ENCODE measurements at places on chromosomes 16 and 17.

DNA sequence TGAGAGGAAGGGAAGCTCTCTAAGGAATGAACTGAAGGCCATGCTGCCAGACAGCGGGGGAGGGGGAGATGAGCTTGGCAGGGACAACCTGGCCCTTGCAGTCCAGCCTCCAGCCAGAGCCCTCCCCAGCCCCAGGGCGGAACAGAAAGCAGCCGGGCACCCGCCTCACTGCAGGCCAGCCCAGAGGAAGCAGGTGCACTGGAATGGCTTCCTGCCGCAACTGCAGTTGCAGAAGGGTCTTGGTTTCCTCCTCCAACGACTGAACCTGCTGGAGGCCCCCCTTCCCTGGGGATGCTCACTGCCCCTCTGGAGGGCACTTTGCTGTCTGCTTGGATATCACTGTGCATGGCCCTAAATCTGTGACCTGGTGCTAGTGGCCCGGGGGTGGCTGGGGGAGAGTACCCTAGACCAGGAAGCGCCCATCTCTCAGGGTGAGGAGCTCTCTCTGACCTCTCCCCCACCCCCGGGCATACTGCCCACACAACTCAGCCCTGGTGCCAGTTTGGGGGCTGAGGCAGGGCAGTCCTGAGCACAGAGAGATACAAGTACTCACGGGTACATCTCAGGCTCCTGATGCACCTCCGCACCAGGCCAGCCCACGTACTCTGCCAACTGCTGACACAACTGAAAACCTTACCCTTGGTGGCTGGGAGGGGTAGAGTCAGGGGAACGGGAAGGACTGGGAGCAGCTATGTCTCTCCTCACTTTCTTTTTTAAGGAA, 41.1 kb downstream of the MYO18A start:
- no peak for DNase-seq

DNA sequence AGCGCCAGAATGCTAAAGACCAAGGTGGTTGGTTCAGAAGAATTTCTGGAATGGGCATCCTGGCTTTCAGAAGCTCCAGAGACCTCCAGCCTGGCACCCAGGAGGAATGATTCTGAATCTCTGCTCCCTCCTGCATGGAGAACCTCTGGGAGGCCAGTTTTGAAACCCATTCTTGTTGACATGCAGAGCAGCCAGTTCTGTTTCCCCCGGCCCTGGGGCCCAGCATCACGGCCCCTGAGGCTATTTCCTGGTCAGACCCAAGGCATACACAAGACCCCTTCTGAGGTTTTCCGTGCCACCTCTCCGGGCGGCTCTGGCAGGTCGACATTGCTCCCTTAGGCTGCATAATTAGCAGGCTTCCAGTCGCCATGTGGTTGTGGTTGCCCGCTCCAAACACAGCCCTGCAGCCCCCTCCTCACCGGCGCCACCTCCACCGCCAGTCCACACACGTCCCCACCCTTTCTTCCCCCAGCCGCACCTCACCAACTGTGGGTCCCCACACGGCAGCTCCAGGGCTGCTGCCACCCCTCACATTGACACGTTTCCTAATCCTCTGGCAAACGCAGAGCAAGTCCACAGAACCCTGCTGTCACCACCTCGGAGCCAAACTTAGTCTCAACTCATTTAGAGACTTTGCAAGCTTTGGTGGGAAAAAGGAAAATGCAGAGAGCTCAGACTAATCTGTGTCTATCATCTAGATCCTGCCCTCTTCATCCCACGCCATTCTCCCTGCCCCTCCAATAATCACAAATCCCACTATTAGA, 367.1 kb downstream of the SOX9 start:
- DNase-seq = no peak

- no peak for DNase-seq
Observed at GRCh38 chr17:57948555-57949420, 6.4 kb downstream of the CUEDC1 start.

DNA sequence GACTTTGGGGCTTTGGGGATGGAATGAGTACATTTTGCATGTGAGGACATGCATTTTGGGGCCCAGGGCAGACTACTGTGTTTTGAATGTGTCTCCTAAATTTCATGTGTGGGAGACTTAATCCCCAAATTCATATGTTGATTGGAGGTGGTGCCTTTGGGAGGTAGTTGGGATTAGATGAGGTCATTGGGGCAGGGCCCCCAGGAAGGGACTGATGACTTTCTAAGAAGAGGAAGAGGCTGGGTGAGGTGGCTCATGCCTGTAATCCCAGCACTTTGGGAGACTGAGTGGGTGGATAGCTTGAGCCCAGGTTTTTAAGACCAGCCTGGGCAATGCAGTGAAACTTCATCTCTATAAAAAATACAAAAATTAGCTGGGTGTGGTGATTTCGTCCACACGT, 42.8 kb upstream of the RAI1 start:
- DNase-seq = no peak

- DNase-seq = peak; percentile 24
Observed at GRCh38 chr16:70250748-70251628, 752 bp downstream of the EXOSC6 start.

GRCh38 chr17:13650096-13650675, 48.5 kb upstream of the HS3ST3A1 start:
- no peak for DNase-seq

DNA sequence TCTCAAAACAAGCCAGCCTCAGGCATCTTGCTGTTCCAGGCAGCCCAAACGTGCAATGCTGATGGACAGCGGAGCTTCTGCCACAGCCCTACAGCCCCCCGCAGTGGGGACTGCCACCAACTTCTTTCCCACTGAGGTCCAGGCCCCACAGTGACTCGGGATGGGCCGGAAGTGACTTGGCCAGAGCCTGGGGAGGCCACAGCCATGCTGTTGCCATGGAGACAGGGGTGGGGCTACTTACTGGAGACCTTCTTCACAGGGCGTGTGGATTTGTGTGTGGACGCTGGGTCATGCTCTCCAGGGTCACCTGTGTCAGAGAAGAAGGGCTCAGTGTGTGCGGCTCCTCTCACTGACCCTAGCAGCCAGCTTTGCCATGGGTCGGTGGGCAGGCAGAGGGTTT, 15.0 kb downstream of the TRIM25 start:
- no peak for DNase-seq

GRCh38 chr16:20327444-20328041, at the start of gene GP2:
GP2 (minus strand) TSS chr16:20327513; CDS start chr16:20326431, 1,082 bp downstream.
- DNase-seq = no peak

GRCh38 chr17:10156599-10156947, 41.8 kb downstream of the GAS7 start:
- DNase-seq = no peak

DNA sequence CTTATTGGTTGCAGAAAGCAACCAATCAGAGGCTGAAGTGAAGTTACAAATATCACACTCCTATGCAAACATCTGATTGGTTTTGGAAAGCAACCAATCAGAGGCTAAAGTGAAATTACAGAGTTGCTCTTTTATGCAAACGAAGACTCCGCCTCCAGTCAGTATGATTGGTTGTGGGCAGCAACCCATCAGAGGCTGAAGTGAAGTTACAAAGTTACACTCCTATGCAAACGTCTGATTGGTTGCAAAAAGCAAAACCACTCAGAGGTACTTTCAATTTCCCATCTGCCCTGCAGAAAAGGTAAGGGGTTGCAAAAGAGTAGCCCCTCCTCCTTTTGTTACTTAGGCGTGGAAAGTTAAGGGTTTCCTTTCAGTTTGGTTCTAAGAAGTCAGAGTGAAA, 697.3 kb downstream of the MAF start:
- DNase-seq = no peak

- DNase-seq = no peak
Observed at GRCh38 chr17:81469266-81469665, 43.3 kb downstream of the ACTG1 start.

DNA sequence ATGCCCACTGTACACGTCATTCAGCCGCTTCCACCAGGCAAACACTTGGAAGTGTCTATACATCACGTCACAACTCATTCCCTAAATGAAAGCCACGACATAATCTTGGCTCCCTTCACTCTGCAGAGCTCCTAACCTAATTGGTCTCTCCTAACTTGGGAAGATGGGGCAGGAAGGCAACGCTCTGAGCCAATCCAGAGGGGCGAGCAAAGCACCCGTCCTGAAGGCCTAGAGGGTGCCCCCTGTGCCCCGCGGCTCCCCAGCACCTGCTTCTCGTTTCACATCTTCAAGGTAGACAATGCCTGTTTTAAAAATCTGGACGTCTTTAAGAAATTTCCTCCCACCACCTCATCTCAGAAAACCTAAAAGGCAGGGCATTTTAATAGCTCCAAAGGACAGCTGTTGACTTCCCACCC, 1.0 kb downstream of the CSNK2A2 start:
- DNase-seq = no peak

- no peak for DNase-seq
Observed at GRCh38 chr17:81419319-81419885, 24.1 kb downstream of the BAHCC1 start.

DNA sequence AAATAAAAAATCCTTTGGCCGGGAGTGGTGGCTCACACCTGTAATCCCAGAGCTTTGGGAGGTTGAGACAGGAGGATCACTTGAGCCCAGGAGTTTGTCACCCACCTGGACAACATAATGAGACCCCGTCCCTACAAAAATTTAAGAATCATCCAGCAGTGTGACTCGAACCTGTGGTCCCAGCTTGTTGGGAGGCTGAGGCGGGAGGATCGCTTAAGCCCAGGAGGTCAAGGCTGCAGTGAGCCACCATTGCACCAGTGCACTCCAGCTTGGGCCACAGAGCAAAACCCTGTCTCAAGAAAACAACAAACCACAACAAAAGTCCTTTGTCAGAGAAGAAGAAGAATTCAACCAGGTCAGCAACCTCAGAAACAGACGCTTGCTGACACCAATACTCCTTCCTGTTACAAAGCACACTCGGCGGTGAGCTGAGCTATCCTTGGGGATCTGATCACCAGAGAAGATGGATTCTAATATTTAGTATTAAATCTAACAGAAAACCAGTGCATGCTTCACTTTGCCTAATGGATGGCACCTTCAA, 12.9 kb upstream of the PVALEF start:
- no peak for DNase-seq

- DNase-seq = no peak
Observed at GRCh38 chr17:36036235-36036634, 18.5 kb upstream of the CCL23 start.

DNA sequence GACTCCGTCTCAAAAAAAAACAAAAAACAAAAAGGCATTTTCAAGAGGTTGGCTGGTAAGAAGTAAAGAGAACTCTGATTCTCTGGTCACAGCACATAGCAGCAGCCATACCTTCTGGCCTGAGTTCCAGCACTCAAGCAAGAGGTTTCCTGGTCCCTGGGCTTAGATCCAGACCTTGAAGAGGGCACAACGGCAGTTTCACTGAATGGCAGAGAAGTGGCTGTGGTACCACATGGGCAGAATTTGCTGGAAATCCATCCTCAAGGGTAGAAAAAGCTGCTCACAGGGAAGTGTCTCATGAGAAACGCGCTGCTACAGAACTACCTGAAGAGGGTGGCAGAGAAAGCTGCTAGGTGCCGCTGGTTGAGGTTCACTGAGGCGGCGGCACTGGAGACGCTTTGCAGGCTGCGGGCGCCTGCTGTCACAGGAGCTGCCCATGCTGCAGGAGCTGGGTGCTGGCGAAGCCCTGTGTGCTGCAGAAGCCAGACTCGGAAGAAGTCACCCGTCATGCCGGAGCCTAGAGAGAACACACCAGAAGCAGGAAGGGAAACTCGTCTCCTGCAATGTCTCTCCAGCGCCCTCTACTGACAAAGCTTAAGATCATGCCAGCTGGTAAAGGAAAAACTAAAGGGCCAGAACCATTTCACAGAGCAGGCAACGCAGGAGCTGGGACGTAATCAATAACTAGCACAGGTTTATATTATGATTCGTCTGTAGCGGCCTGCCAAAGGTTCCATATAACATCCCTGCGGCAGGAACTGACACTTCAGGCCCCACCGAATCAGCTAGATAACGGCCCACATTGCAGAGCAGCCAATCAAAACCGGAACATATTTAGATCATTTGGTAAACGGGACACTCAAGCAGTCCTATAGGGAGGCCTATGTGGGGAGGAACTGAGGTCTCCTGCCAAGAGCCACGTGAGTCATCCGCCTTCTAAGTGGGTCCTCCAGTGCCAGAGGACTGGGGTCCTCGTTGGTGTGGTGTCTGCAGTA, 5.4 kb upstream of the ZNF213 start:
- peak; percentile 72 for DNase-seq

- DNase-seq = no peak
Observed at GRCh38 chr17:3916825-3917224, 560 bp upstream of the P2RX1 start.

- DNase-seq = no peak
Observed at GRCh38 chr16:50190292-50190691, 37.2 kb downstream of the TENT4B start.

GRCh38 chr17:4822835-4823234, 10.3 kb upstream of the MINK1 start:
- no peak for DNase-seq

DNA sequence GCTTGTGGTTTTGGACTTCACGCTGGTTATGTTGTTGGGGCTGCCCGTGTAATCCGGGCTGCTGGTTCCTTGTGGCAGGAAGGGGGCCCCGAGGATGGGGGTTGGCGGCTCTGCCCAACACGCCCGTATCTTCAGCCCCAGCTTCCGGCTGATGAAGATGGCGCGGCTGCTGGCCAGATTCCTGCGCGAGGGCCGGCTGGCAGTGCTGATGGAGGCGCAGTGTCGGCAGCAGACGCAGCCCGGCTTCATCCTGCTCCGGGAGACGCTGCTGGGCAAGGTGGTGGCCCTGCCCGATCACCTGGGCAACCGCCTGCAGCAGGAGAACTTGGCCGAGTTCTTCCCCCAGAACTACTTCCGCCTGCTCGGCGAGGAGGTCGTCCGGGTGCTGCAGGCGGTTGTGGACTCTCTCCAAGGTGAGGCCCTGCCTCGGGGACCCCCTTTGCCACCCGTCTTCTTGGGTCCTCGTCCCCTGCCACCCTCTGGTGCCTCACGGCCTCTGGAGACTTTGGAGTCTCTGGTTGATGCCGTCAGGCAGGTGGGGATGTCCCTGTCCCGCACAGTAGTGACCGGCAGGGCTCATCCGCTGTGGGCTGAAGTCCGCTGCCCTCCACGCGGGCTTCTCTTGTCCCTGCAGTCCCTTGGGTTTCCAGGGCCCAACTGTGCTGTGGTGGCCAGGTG, 2.2 kb downstream of the TELO2 start:
- DNase-seq = no peak

DNA sequence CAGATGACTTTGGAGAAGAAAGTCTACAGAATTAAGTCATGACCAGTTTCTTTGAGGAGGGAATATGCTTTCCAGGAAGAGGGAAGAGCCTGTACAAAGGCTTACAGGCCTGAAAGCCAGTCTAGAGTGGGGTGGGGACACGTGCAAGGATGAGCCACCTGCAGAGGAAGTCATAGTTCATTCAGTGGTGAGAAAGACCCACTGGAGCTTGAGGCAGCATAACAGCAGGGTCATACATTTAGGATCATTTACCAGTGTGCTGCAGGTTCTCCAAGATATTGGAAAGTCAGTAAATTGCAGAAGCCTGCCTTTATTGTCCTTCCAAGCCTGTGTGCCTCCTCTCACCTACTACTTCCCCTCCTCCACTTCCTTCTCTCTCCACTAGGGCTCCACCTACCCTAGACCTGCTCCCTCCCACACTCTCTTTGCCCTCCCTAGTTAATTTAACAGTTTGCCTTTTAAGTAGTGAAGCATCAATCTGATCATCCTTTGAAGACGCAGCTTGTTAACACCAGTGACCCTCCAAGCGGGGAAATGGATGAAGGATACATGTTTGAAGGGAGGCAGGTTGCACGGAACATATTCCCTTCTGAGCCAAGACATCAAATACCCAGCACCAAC, 40.2 kb downstream of the CDRT15 start:
- no peak for DNase-seq
